M059J (cell line): ENCODE measurements at places on chromosomes 1 and 21. TPM values are rescaled to one million over a fixed set of nuclear protein-coding genes. Genes with fewer than 3 reads are reported as not detected.
A peak's percentile ranks its signal among the peaks of the same experiment; 100 is the strongest.

Gene HES3
- total RNA-seq, result not detected in 2 replicates

Gene PPIAL4G
- not detected in 2 replicates for total RNA-seq

DNA sequence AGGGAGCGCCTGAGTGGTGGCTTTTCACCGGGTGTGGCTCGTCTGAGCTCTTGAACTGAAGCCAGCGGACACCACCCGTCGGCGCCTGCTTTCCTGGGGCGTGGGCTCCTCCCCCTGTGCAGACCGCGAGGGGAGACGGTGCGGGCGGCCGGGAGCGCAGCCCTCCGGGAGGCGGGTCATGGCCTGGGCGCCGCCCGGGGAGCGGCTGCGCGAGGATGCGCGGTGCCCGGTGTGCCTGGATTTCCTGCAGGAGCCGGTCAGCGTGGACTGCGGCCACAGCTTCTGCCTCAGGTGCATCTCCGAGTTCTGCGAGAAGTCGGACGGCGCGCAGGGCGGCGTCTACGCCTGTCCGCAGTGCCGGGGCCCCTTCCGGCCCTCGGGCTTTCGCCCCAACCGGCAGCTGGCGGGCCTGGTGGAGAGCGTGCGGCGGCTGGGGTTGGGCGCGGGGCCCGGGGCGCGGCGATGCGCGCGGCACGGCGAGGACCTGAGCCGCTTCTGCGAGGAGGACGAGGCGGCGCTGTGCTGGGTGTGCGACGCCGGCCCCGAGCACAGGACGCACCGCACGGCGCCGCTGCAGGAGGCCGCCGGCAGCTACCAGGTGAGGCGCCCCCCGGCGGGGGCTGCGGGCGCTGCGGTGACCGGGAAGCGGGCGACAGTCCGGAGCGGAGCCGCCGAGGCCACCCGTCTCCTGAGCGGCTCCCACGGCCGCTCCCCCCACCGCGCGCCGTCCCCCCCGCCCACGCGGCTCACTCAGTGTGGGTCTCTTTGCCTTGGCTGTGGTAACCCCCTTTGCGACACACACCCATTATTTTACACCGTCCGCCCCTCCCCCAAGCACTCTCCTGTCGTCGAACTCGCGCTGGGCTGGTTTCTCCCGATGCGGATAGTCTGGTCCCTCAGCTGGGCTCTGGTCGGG, at the start of gene TRIM58:
Gene TRIM58, plus strand, starts transcription at position 119 of the 916 bp plus-strand sequence. Its CDS starts 60 bp downstream, at position 179.
- no peak for DNase-seq

DNA sequence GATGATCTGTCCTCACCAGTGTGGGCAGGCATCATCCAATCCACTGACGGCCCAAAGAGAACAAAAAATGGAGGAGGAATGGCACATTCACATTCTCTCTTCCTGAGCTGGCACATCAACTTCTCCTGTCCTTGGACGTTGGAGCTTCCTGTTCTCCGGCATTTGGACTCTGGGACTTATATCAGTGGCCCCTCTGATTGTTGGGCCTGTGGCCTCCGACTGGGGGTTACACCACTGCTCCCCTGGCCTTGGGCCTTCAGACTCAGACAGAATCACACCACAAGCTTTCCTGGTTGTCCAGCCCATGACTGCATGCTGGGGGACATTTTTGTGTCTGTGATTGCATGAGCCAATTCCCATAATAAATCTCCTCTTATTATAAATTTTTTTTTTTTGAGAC, 20.1 kb downstream of the IFNLR1 start:
- DNase-seq, result no peak

DNA sequence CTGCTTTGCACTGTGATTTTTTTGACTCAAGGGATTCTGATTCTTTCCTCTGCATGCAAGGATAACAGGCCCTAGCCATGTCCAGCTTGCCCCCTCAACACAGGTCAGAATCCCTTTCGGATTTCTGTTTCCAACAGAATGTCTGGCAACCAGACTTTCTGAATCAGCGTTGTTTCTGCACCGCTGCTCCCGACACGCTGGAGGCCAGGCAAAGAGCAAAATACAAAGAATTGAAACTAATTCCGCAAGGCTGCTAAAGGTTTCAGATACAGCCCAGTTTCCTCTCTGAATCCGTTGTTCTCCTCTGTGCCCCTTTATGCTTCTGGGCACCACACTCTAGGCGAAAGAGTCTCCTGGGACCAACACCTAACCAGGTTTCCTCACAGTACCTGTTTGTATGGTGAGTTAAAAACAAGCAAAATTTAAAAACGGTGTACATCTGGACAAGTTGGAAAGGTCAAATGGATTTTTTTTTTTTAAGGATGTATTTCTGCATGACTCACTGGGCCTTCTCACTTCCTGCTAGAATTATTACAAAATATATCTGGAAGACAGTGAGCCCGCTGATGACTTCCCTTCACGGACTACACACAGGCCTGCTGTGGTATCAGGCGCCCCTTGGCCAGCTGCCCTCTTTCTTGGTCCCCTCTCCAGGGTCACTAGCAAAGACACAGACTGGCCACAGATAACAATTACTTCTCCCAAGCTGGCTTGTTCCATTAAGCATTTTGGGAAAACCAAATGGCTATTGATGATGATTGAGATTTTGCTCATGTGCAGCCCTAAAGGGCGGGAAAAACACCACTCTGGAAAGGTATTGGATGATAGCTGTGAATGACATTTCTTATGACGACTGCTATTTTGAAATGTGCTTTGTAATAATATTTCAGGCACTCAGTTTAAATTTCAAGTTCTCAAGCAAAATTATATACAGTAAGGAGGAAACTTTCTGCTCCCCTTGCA, 118.3 kb downstream of the TGFB2 start:
- DNase-seq, result peak; percentile 90

GRCh38 chr1:101002551-101002950, 23.0 kb downstream of the DPH5 start:
- DNase-seq, result peak; percentile 88

Gene C1orf210
- total RNA-seq, result not detected in 2 replicates

DNA sequence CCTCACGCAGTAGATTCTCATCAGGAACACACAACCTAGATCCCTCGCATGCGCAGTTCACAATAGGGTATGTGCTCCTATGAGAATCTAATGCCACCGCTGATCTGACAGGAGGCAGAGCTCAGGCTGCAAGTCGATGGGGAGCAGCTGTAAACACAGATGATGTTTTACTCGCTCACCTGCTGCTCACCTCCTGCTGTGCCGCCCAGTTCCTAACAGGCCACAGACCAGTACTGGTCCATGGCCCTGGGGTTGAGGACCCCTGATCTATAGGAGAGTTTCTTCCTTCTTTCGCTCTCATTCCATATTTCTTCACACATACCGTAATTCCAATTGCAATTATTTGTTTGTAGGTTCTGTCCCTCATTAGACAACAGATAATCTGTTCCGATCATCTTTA, 103.4 kb downstream of the CLEC20A start:
- no peak for DNase-seq

DNA sequence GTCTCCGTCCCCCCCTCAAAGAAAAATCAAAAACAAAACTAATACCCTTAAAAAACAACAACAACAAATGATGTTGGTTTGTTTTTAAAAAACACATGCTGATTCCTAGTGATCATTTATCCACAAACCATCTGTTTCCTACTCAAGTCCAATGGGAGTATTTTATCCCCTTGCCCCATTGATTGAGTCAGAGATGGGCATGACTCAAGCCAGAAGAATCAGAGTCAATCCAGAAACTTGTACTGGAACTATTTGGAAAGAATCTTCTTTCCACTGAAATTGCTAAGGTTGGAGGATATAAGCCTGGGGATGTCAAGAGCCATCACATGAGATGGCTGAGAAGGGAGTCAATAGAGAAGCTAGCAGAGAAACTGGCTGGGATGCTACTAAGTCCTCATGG, 176.4 kb downstream of the MIS18A start:
- no peak for DNase-seq

Gene FMO1
- total RNA-seq, result not detected in 2 replicates

DNA sequence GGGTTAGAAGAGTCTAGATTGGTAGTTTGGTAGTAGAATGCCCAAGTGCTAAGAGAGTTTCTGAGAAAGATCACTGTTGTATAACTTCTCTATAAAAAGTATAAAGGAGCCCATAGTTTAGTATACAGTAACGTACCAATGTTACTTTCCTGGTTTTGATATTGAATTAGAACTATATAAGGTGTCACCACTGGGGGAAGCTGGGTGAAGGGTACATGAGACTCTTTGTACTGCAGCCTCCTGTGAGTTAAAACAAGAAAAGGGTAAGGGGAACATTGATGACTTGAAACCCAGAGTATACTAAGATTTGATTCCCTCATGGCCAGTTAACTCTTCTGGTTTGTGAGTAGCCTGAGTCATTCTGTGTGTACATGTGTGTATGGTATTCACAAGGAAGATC, 129.8 kb downstream of the RPS6KC1 start:
- DNase-seq, result no peak

Gene PDPN
- 2.0 and 4.1 TPM in 2 replicates for total RNA-seq

- DNase-seq, result no peak
These were observed 17.8 kb downstream of the L1TD1 start for GRCh38 chr1:62212411-62212810.

GRCh38 chr1:54248966-54249365, 49.0 kb downstream of the MRPL37 start:
- DNase-seq, result no peak

Gene CYP4B1
- not detected in 2 replicates for total RNA-seq

Gene BMP8B
- 0.12 and 0.15 TPM in 2 replicates for total RNA-seq

Gene RCC1
- 36.8 and 49.1 TPM in 2 replicates for total RNA-seq

Gene A3GALT2
- not detected in 2 replicates for total RNA-seq

DNA sequence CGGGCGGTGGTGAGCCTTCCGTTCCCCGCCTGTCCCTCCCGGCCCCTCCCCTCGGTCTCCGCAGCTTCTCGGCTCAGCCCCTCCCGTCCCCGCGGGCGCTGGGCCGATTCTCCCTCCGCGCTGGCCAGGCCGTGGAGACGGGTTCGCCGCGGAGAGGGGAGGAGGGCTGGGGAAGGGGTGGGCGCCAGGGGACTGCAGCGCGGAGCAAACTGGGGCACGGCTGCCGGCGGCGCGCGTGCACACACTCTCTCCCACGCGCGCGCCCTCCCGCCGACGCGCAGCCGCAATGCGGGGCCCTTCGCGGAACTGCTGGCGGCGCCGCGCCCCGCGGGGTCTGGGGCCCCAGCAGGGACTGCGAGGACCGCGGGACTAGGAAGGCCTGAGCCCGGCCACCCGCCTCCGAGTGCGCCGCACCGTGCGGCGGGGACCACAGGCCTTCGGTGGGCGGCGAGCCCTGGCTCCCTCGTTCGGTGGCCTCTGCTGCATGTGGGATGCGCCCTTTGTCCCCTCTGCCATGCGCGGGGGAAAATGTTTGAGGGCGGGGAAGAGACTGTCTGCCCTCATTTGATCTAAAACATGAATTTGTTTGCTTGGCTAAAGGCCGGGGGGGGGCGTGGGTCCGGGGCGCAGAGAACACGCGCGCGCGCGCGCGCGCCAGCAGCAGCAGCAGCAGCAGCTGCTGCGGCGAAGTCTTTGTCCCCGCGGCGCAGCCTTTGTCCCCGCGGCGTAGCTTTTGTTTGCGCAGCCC, 90.7 kb upstream of the VAMP3 start:
- DNase-seq, result peak; percentile 22

Gene ST6GALNAC5
- total RNA-seq, result 1.4 and 2.0 TPM in 2 replicates

DNA sequence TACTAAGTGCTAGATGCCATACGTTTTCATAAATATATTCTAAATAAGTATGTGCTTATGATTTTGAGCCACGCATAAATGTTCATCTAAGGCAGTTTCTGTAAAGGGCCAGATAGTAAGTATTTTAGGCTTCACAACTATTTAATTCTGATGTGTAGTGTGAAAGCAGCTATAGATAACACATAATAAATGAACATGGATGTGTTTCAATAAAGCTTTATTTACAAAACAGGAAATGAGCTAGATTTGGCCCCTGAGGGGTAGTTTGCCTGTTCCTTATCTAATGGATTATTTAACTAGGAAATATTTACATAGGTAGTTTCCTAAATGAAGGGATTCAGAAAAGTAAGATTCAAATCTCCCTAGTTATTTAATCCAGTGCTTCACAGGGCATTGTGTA, 557.6 kb upstream of the PKN2 start:
- DNase-seq, result no peak

- peak; percentile 90 for DNase-seq
These were observed 53.4 kb upstream of the EDN2 start for GRCh38 chr1:41537788-41538351.

DNA sequence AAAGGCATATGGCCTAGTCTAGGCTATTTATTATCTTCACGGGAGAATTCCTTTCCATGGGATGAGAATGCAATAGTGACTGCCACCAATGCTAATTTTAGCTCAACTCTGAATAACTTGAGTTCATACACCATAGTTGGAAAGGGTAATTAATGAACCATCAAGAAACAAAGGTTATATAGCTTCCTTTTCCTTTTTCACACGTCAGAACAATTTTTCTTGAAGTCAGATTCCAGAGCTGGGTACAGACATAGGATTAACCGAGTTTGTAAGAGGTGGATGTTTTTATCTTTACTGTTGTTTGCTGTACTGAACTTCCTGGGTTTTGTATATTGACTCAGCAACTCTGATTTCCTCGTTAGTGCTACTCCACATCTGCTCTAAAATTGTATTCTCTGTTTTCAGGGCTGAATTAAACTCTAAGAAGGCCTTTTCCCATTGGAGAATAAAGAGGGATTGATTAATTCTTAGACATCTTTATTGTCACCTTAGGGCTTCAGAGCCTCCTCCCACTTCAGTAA, 262.0 kb downstream of the NUF2 start:
- DNase-seq, result no peak

Gene FAM78B
- total RNA-seq, result not detected in 2 replicates

- peak; percentile 97 for DNase-seq
These were observed 78.6 kb downstream of the MAN1C1 start for GRCh38 chr1:25695090-25695770.

Gene FMO4
- 9.9 and 10.2 TPM in 2 replicates for total RNA-seq

Gene TTLL7
- total RNA-seq, result 5.7 and 13.4 TPM in 2 replicates

DNA sequence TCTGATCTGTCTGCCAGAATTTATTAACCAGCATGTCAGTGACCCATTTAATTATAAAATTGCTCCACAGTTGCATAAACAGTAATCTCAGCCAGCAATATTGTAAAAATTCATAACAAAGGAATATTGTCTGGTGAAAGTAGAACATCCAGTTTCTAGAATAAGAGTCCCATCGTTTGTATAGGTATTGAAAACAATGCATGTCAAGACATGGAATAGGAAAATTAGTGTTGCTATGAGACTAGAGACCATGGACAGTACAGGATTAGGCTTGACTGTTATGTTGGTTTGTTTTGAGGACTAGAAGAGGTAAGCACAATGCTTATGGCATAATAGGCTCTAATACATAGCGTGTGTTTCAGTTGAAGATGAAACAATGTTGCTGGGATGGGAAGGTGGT, 37.1 kb downstream of the ATF6 start:
- no peak for DNase-seq

DNA sequence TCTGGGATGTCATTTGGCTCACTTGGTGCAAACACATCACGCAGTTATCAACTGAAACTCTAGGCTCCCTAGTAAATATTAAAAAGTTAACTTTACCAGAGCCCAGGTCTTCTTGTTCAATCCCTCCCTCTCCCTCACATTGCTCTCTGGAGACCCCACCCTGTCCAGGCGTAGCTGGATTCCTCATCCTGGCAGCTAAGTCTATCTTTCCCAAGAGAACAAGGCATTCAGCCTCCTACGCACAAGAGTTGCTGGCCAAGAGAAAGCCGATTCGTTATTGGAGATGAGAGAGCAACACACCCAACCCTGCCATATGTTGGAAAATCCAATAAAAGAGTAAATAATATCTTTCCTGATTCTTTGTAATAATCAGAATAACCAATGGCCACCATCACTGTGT, 117.9 kb downstream of the SLC30A10 start:
- no peak for DNase-seq

GRCh38 chr21:45295576-45296365, 8.1 kb upstream of the POFUT2 start:
- DNase-seq, result peak; percentile 93
